GM12865 (cell line): ENCODE measurements at places on chromosomes 16 and 17.
A peak's percentile ranks its signal among the peaks of the same experiment; 100 is the strongest.

- no peak for DNase-seq
Measured at GRCh38 chr16:55035956-55036355, 105.3 kb downstream of the IRX5 start.

DNA sequence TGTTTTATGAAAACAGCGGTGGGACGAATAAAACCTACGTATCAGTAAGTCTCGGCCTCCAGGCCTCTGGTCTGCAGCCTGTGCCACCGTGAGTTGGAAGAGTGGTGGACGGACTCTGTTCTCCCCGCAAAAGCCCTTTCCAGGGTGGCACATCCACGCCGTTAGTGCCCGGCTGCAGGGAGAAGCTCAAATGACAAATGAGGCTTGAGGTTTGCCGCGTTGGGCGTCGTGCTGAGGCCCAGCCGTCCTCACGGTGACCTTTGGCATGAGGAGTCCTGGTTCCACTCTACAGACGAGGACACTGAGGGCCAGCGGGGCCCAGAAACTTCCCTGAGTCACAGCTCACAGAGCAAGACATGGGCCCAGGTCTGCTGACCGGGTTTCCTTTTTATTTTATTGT, 40.2 kb downstream of the JPH3 start:
- no peak for DNase-seq

GRCh38 chr17:48619826-48620449, 4.8 kb upstream of the HOXB8 start:
- no peak for DNase-seq

GRCh38 chr17:57657211-57657610, 87.9 kb downstream of the CCDC182 start:
- no peak for DNase-seq

- no peak for DNase-seq
Measured at GRCh38 chr17:42422958-42423712, at the start of gene CAVIN1. Gene CAVIN1 (minus strand): TSS chr17:42423256. CDS start chr17:42423097, 159 bp downstream.

GRCh38 chr16:19165101-19165500, 2.9 kb upstream of the SYT17 start:
- no peak for DNase-seq

- no peak for DNase-seq
Measured at GRCh38 chr17:82285141-82285540, 11.6 kb upstream of the CSNK1D start.

GRCh38 chr17:55588446-55589242, 77.4 kb upstream of the SMIM36 start:
- no peak for DNase-seq

GRCh38 chr17:42918902-42919521, 18.4 kb downstream of the G6PC1 start:
- no peak for DNase-seq

DNA sequence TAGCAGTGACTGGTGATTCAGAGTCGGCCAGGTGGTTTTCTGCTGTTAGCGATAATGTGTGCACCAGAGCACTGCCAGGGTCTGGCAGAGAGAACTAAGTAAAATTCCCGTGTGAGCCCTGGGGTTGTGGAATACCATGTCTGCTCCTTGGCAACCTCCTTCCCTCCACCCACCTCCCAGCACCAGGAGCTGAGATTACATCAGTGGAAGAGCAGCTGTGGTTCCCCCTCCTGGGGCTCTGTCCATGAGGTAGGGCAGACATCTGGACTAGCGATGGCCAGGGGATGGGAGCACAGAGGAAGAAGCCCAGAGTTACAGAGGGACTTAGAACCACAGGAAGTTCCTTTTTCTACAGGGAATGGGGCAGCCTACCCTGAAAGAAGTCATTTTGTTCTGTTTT, 15.8 kb downstream of the CLEC10A start:
- no peak for DNase-seq

DNA sequence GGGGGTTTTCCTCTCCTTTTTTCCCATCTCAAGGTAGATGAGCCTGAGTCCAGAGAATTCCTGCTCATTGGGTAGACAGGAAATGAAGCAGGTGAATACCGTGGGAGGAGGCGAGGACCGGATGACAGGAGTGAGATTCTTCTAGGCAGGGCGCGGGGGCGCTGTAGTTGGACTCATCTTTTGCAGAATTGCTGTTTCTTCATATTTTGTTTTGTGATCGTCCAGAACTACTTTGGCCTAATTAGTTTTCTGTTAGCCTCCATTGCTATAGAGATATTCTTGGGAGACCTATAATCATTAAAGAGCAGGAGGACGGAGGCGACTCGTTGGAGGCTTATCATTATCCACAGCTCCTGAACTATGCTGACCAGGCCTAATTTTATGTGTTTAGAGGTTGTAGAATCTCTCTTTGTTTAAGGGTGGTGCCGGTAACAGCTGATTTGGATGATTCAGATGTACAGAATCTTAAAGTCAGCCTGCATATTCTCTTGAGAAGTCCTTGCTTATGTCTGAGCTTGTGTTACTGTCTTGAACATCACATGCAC, 650 bp downstream of the ATP6V0A1 start:
- peak; percentile 54 for DNase-seq

DNA sequence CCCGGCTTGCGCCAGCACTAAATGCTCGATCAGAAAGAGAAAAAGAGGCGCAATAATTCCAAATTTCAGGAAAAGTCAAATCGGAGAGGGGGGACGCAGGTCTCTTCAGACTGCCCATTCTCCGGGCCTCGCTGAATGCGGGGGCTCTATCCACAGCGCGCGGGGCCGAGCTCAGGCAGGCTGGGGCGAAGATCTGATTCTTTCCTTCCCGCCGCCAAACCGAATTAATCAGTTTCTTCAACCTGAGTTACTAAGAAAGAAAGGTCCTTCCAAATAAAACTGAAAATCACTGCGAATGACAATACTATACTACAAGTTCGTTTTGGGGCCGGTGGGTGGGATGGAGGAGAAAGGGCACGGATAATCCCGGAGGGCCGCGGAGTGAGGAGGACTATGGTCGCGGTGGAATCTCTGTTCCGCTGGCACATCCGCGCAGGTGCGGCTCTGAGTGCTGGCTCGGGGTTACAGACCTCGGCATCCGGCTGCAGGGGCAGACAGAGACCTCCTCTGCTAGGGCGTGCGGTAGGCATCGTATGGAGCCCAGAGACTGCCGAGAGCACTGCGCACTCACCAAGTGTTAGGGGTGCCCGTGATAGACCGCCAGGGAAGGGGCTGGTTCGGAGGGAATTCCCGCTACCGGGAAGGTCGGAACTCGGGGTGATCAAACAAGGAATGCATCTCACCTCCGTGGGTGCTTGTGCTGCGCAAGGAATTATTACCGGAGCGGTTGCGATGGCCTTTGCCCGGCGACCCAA, 4.0 kb upstream of the DLX4 start:
- no peak for DNase-seq

DNA sequence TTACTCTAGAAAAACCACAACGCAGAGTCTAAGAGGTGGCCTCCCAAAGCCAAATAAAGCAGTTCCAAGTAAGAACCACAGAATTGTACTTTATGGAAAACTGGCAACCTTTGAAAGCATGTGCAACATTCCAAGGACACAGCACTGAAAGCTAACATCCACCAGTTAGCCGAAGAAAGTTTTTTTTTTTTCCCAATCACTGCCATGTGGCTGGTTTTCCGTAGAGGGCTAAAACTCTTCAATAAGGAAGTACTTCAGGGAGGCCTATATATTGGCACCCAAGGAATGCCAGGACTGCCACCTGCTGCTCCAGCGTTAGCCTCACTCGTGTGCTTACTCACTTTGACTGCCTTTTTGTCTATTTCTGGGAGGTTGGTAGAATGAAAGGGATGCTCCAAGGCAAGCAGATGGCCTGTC, 25.2 kb downstream of the CEP95 start:
- DNase-seq = no peak

- peak; percentile 20 for DNase-seq
Measured at GRCh38 chr17:31469959-31470358, 78.5 kb downstream of the RAB11FIP4 start.
